ENCODE measurements at places on chromosomes 1 and 21. TPM values are rescaled to one million over a fixed set of nuclear protein-coding genes. Genes with fewer than 3 reads are reported as not detected.

- peak; percentile 28 for DNase-seq
Observed at GRCh38 chr1:58084266-58084665, 462.3 kb downstream of the OMA1 start.

GRCh38 chr1:201882665-201883132 lies 6.0 kb upstream of the SHISA4 start:
- peak; percentile 78 for DNase-seq

HMCN1 gene
- total RNA-seq, result 0.85 TPM

DNA sequence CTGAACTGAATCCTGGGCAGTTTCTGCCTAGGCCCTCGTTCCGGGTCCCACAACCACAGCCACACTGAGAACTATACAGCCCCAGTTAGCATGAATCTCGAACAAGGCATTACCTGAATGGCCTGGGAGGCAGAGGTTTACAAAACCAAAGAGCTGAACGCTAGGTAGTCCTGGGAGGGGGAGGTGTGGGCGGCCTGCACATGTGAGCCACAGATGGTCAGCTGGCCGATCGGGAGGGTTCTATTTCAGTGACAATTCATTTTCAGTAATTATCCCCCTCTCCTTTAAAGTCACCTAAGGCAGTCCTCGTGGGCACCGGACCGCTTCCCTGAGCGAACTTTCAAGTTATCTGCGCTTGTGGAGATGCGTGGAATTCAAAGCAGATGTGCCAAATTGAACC lies 111.9 kb downstream of the GLIS1 start:
- no peak for DNase-seq

GRCh38 chr1:165942062-165942461 lies 114.6 kb downstream of the UCK2 start:
- no peak for DNase-seq
